ENCODE measurements at places on chromosomes 1 and 21. TPM values are rescaled to one million over a fixed set of nuclear protein-coding genes. Genes with fewer than 3 reads are reported as not detected.

DNA sequence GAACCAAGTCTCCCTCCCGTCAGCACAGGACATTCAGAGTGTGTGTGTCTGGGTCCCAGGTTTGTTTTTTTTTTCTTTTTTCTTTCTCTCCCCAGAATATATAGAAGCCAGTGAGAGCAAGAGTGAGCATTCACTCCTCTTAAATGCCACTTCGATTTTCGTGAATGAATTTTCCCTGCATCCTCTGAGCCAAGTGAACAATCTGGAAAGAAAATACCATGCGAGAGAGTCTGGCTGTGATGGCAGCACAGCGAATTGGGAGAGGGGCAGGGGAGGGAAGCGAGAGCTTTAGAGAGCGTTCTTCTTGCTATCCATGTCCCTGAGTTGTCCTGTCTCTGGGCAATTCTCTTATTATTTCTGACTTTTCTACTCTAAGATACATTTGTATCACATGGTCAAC, 76.0 kb upstream of the RAB3GAP2 start:
- no peak for ATAC-seq

Gene A3GALT2
- not detected for total RNA-seq

DNA sequence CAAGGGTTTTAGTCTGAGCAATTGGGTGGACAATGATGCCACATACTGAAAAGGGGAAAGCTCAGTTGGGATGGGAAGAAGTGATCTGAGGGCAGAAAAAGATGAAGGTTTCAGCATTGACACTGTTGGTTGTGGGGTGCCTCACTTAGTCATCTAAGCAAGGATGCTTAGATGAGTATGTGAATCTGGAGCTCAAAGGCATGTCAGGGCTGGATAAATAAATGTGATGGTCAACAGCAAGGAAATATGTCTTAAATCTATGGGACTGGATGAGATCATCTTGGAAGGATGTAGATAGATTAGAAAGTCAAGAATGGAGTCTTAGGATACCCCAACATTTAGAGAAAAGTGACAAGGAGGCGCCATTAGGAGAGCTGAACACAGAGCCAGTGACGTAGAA, 114.6 kb downstream of the ZBTB18 start:
- ATAC-seq: no peak

Gene RGS16
- 1.4 TPM for total RNA-seq

DNA sequence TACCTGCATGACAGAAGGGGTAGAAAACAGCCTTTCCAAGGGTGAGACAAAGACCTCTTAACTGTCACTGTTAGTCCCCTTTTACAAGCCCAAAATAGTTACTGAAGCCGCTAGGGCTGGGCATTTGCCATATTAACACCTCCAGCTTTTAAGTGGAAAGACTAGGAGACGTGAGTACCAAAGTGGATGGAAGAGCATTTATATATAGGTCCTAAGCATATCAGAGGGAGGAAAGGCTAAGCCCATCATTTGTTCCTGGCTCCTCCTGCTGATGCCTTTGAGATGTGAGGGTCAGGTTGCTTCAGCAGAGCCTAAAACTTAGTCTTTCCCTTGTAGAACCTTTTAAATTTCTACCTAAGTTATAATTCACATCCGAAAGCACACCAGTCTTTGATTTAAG, 25.7 kb upstream of the APOBEC4 start:
- no peak for ATAC-seq

Gene CNST
- total RNA-seq: 70.0 TPM

Data from gastroesophageal sphincter (tissue), 4 donors.